ENCODE measurements at places on chromosomes 5 and 9. TPM values are rescaled to one million over a fixed set of nuclear protein-coding genes. Genes with fewer than 3 reads are reported as not detected.

DNA sequence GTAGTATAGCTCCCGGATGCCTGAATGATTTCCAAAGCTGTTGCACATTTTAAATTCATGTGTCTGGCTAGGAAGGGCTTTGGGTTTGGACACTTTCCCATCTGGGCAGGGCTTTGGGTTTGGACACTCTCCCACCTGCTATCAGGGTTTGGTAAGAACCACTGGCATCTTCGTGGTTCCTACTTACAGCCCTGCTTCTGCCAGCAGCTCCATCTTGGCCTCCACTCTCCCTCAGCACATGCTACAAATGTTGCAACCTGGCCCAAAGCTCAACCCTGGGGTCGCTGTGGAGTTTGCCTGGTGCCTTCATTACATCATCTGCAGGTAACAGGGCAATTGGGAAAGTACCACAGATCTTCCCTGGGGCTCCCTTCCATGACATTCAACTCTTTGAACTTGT is 3.5 kb downstream of the TMCO6 start:
- H3K4me3 ChIP-seq, result no peak overlapping the region
- DNase-seq, result no peak
- H3K27ac ChIP-seq, result no peak overlapping the region
- H3K27me3 ChIP-seq, result no peaks in the 10 kb centered on the region

- H3K27ac ChIP-seq, result no peak overlapping the region
- no peak overlapping the region for H3K4me3 ChIP-seq
- no peaks in the 10 kb centered on the region for H3K4me1 ChIP-seq
- H3K36me3 ChIP-seq, result peaks cover 21% of the 10 kb centered on the region
- no peak for DNase-seq
- no peaks in the 10 kb centered on the region for H3K27me3 ChIP-seq
These were observed 87.6 kb upstream of the FAM170A start for GRCh38 chr5:119541716-119542115.

DNA sequence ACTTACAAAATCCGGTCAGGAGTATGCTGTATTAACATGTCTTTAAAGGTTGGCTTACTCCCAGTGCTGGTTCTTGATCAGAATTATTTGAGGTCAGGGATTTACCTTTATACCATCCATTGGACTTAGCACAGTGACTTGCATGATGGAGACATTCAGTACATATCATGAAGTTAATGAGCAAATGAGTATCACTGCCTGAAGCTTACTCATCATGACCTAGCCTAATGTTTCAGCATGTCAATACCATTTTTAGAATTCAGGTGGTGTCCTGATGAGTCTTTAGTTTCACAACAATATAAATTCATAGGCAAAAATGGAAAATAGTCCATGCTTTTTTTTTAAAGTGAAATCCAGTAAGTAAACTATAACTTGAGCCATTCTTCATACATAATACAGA is 226.0 kb upstream of the C9orf72 start:
- no peak overlapping the region for H3K27ac ChIP-seq
- H3K27me3 ChIP-seq, result no peaks in the 10 kb centered on the region
- no peaks in the 10 kb centered on the region for H3K36me3 ChIP-seq
- no peak overlapping the region for H3K4me3 ChIP-seq
- DNase-seq, result no peak

DNA sequence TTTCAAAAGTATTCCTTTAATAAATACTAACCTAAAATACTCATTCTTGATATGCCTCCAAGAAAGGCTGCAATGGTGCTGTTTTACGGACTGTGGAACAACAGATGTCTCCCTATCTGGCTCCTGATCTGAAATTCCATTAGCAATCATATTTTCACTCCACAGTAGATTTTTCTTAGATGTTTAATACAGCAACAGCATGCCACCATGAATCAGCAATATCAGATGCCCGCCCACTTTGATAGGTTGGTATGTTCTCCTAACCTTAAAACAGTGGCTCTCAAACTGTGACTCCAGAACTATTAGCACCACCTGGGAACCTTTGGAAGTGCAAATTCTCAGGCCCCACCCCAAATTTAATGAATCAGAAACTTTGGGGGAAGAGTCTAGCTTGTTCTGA is 110.2 kb downstream of the MLLT3 start:
- peaks cover 8% of the 10 kb centered on the region for H3K4me1 ChIP-seq
- H3K36me3 ChIP-seq, result no peaks in the 10 kb centered on the region
- DNase-seq, result no peak
- no peaks in the 10 kb centered on the region for H3K27me3 ChIP-seq
- no peak overlapping the region for H3K27ac ChIP-seq
- no peak overlapping the region for H3K4me3 ChIP-seq

DNA sequence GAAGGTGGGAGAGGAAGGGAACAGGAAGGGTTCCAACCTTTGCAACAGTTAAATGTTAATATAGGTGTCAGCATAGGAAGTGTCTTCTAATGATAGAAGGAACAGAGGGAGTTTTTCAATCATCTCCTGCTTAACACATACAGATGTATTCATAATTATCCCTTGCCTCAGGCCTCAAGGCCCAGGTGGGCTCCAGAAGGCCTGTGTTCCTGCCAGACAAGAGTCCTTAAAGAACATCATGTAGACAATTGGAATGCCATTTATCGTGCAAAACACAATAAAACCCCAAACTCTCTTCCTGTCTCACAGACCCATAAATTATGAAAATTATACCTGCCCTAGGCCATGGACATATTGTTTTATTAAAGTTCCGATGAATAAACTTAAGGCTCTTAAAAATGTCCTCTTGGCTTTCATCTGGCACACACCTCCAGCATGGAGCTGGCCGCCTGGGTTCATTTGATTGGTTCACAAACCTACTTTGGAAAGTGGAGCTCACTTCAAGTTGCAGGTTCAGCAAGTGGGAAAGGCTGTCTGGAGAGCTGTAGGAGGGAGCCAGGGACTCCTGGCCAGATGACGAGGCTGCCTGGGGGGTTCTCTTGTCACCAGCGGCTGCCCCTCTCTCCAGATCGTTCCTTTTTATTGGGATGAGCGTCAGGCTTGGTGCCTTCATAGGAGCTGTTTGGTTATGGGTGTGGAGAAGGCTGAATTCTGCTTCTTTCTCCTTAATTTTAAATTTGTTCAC is 17.5 kb downstream of the SPRY4 start:
- no peak for DNase-seq
- no peaks in the 10 kb centered on the region for H3K27me3 ChIP-seq
- no peaks in the 10 kb centered on the region for H3K4me1 ChIP-seq
- H3K36me3 ChIP-seq, result no peaks in the 10 kb centered on the region
- no peak overlapping the region for H3K4me3 ChIP-seq

GRCh38 chr9:118222375-118222774 is 518.2 kb downstream of the TLR4 start:
- no peak for DNase-seq
- H3K27ac ChIP-seq, result no peak overlapping the region
- no peaks in the 10 kb centered on the region for H3K27me3 ChIP-seq
- H3K4me1 ChIP-seq, result no peaks in the 10 kb centered on the region
- H3K36me3 ChIP-seq, result no peaks in the 10 kb centered on the region

DNA sequence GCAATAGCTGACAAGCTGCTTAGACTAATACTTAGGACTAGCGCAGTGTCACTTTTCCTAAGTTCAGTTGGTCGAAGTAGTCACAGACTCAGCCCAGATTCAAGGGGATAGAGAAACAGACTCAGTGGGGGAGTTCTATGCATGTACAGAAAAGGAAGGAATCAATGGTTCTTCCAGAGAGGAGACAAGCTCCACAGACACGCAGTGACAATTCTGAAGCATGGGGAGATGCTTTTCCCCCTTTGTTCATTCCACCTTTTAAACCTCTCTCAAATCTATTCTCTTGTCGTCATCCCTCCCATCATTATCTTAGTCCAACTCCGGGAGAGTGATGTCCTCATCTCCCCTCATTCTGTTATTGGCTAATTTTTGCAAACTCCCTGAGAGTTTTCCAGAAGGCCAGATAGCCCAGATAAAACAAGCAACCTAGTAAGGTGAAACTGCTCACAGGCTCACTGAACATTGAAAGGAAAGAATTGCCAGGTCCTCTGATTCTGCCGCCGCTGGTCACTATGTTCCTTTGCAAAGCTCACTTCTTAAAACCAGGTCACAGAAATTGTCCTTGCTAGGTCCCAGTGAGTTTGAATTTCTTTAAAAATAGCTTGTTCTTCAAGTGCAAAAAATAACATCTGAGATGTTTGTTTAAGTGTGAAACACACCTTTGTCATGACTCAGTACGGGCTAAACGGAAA is 13.4 kb upstream of the STRBP start:
- H3K4me1 ChIP-seq, result no peaks in the 10 kb centered on the region
- H3K27me3 ChIP-seq, result no peaks in the 10 kb centered on the region
- no peak for DNase-seq
- H3K36me3 ChIP-seq, result no peaks in the 10 kb centered on the region
- no peak overlapping the region for H3K4me3 ChIP-seq
- H3K27ac ChIP-seq, result no peak overlapping the region

Gene CENPK
- 8.9 TPM for total RNA-seq

Gene SCGB3A1
- not detected for total RNA-seq

All from naive thymus-derived CD4-positive, alpha-beta T cell (primary cell).